ENCODE measurements at places on chromosomes 11 and 22.

DNA sequence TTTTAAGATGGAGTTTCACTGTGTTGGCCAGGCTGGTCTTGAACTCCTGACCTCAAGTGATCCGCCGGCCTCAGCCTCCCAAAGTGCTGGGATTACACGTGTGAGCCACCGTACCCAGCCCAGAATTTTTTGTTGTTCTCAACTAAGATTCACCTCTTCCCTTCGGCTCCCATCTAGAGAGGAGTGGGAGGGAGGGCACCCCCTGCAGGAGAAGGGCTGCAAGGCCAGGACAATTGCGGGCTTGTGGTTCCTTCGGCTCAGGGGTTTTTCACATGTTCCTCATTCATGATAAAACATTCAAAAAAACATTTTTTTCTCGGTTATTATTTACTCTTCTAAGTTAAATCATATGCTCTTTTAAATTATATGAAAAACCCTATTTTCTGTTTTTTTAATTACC, 201.1 kb upstream of the LRRC4C start:
- DNase-seq = no peak

DNA sequence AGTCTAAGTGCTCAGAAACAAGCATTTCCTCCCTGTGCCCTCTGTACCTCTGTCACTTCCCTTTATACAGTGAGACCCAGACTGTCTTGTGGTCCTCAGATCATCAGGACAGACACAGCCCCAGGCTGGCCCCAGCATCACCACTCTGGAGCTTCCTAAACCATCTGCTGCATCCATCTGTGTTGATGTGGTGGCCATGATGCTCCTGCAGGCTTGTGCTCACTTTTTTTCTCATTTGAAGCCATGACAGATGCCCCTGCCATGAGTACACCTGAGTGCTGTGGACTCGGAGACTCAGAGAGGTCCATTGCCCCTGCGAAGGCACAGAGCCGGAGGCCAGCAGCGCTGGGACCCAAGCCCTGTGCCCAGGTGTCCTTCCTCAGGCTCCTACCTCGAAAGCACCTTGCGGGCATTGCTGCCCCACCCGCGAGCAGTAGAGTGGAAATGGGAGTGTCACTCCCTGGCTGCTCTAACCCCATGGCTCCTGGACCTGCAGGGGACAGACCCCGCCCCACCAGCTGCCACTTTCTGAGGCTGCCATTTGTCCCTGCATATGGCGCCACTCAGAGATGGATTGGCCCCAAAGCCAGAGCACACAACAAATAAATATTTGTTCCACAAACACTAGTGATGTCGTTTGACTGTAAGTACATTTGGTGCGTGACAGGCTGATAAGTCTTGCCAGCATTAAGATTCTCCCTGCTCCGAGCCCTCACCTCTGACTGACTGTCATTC, 593.5 kb downstream of the TBC1D22A start:
- no peak for DNase-seq

DNA sequence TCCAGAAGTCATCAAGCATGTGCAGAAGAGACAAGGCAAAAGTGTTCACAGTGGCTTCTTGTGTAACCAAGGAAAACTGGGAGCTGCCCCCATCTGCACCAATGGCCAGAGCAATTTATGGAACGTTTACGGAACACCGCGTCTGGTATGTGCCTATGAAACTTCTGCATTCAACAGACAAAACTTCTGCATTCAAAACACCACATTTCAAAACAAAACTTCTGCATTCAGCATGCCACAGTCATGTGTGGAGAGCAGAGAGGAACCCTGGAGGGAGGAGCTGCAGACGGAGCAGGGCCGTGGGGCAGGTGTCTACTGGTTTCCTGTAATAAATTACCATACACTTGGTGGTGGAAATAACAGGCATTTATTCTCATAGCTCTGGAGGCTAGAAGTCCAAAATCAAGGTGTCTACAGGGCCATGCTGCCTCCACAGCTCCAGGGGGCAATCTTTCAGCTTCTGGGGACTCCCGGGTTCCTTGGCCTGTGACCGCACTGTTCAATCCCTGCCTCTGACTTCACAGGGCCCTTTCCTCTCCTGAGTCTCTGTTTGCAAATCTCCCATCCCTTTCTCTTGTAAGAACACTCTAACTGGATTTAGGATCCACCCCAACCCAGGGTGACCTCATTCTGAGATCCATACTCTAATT, 32.2 kb downstream of the RPL3 start:
- DNase-seq = no peak

DNA sequence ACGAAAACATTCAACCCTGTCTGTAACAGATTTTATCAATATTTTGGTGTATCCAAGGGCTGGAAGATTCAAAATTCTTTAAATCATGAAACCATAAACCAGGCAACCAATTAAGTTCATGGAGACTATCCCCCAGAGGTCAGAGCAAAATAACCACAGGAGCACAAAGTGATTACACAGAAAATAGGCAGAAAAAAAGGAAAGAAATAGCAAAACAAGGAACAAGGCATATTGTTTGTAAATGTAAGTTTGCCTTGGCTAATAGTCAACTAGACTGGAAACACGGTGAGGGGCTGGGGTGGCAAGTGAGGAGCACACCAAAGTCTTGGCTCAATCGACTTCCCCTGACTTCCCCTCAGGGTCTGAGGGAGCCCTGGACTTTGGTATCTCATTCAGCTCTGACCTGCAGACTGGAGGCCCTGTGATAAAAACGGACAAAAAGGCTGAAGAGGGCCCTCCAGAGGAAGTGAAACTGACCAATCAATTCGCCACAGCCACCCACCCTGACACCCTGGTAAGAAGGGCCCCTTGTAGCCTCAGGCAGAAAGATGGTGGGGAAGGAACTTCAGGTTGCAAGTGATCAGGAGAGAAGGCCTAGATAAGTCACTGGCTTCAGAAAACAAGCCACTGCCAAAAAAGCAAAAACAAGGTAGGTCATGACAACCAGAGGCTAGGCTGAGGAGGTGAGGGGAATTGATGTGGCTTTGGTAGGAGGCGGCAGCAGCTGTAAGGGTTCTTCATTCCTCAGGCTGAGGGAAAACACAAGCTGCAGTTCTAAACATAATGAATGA, 1.8 kb downstream of the SIK3 start:
- DNase-seq = no peak

DNA sequence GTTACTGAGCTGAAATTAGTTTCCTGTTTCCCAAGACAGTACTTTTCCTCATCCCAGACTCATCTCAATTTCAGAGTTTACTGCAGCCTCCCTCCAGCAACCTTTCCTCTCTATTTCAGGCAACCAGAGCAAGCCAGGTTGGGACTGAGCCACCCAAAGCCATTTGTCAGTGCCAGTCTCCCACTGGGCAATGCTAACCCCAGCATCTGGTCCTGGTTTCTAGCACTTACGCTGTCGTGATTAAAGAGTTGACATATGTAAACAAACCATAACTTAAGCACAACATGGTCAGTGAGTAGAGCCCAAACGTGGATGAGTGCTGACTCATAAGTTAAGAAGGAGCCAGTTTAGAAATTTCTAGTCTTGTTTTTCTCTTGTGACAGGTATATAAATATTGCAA, 119.6 kb upstream of the BLID start:
- no peak for DNase-seq

DNA sequence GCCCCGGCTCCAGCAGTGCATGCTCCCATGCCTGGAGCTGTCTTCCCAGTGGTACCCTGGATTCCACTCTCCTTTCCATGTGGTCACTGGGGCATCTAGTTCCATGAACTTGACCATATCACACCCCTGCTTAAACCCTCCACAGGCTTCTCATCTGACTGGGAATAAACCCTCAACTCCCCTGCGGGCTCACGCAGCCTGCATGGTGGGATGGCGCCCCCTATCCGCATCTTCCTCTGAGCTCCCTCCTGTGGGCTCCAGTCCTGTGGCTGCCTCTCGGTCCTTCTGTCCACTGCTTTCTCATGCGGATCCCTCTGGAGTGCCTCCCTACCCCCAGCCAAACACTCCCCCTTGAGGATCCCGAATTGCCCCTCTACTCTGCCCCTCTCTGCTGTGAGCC, 41.4 kb upstream of the TTLL12 start:
- no peak for DNase-seq

DNA sequence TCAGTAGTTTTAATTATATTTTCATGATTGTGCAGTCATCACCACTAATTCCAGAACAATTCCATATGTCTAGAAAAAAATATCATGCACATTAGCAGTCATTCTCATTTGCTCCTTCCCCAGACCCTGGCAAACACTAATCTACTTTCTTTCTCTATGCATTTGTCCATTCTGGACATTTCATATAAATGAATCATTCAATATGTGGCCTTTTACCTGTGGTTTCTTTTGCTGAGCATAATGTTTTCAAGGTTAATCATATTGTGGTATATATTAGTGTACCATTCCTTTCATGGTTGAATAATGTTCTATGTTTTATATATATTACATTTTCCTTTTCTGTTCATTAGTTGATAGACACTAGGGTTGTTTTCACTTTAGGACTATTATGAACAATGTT, 811.1 kb upstream of the RAG2 start:
- DNase-seq = no peak

DNA sequence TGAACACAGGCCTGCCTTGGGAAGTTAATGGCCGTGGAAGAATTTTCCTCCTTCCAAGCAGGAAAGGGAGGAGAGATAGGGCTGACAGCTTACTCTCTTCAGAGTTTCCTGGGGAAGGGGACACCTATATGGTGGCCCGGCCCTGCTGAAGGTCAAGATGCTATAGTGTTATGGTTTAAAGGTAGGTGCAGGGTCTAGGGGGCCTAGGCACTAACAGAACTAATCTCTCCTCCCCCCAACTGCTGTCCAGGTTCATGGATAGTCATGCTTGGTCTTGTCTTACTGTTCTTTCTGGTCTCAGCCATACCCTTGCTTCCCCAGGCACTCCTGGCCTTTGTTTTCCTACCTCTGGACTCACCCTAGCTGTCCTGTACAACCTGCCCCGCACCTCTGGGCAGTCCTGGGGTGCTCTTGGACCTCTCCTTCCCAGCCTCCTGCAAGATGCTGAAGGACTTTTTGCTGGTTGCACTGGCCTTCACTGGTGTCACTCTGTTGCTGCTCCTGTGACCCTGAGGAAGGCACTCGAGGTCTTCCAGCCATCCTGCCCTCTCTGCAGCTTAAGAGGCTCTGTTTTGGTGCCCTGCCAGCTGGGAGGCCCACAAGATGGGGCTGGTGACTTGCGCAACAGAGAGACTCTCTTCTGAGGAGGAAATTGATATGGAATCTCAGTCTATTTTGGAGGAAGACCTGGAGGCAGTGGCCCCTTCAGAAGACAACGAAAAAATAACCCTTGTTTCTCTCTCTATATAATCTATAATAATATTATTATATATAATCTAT, 17.9 kb downstream of the SEC14L3 start:
- no peak for DNase-seq

DNA sequence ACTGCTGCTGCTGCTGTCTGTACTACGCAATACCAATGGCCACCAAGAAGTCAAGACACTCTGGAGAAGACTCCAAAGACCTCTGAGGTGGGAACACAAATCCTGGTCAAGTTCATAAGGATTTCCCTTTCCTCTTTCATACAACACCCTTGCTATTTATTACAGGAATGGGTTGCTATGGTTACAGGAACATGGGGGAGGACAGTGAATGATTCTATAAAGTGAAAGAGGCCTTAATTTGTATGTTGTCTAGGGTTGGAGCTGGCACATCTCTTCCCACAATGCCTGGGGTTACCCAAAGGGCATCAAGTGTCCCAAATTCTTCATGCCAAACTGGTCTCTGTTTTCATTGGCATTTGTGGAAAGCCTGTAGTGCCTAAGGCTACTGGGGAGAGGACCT, 11.4 kb upstream of the SEC14L3 start:
- DNase-seq = no peak

GRCh38 chr11:32434356-32435151, 785 bp downstream of the WT1 start:
- no peak for DNase-seq

- DNase-seq = no peak
Measured at GRCh38 chr11:77400775-77401449, 73.0 kb downstream of the PAK1 start.

DNA sequence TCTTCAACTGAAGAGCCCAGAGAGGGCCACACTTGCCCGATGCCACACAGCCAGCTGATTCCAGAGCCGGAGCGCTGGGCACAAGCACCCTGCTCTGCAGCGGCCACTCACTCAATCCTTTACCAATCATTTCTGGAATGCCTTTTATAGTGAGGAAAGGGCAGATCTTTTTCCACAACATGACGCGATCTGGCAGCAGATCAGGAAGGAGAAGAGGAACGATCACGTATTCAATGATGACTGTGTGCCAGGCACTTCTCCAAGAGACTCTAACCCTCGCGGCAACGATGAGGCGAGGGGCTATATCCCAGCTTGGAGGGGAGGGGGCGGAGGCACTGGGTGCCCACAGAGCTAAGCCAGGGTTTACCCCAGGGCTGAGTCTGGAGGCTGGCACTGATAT, 56.3 kb upstream of the TCF20 start:
- no peak for DNase-seq

- DNase-seq = no peak
Measured at GRCh38 chr22:46111645-46112306, 38.5 kb upstream of the PPARA start.

GRCh38 chr11:131618201-131618600, 247.8 kb downstream of the NTM start:
- no peak for DNase-seq

- DNase-seq = no peak
Measured at GRCh38 chr11:31096191-31096805, 273.2 kb downstream of the DCDC1 start.

GRCh38 chr11:102046841-102047240, 396 bp upstream of the CFAP300 start:
- no peak for DNase-seq

DNA sequence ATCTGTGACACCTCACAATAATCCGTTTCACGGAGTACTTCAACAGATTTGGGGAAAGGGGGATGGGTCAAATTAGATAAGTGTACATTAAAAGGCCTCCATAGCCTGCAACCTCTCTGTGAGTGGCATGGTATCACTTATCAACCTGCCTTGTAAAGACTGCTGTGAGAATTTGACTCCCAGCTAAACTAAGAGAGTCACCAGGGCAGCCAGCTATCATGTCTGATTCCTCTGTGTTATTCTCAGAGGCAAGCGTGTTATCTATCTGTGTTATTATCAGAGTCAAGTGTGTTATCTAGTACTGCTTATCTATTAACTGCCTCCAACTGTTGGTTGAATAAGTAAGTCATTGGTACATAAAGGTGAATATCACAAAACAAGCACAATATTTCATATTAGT, 4.1 kb upstream of the FAM83F start:
- DNase-seq = no peak

- no peak for DNase-seq
Measured at GRCh38 chr22:22938672-22939587, 51.3 kb downstream of the IGLL5 start.

GRCh38 chr22:41905411-41906202, 9.3 kb downstream of the SHISA8 start:
- DNase-seq = no peak

DNA sequence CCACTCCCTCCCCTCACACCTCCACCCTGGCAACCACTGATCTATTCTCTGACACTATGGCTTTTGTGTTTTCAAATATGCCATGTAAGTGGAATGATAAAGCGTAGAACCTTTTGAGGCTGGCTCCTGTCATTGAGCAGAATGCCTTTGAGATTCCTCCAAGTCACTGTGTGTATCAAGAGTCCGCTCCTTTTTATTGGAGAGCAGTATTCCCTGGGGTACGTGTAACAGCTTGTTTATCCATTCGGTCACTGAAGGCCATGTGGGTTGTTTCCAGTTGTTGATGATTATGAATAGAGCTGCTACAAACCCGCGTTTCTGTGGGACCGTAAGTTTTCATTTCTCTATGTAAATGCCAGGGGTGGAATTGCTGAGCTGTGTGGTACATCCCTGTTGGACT, 10.3 kb downstream of the TP53I11 start:
- DNase-seq = no peak
